ENCODE measurements at places on chromosomes 2 and 18. TPM values are rescaled to one million over a fixed set of nuclear protein-coding genes. Genes with fewer than 3 reads are reported as not detected.

DNA sequence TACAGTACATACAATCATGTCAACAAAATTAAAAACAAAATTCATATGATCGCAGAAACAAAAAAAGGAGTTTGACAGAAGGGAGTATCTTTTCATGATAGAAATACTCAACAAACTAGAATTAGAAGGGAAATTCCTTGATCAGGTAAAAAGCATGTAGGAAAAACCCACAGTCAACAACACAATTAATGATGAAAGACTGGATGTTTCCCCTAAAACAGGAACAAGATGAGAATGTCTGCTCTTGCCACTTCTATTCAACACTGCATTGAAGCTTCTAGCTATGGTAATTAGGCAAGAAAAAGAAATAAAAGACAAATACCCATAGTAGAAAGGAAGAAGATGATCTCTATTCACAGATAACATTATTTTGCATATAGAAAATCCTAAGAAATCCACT is 87.1 kb downstream of the SRBD1 start:
- no peak for DNase-seq

The MC5R gene
- not detected for total RNA-seq

DNA sequence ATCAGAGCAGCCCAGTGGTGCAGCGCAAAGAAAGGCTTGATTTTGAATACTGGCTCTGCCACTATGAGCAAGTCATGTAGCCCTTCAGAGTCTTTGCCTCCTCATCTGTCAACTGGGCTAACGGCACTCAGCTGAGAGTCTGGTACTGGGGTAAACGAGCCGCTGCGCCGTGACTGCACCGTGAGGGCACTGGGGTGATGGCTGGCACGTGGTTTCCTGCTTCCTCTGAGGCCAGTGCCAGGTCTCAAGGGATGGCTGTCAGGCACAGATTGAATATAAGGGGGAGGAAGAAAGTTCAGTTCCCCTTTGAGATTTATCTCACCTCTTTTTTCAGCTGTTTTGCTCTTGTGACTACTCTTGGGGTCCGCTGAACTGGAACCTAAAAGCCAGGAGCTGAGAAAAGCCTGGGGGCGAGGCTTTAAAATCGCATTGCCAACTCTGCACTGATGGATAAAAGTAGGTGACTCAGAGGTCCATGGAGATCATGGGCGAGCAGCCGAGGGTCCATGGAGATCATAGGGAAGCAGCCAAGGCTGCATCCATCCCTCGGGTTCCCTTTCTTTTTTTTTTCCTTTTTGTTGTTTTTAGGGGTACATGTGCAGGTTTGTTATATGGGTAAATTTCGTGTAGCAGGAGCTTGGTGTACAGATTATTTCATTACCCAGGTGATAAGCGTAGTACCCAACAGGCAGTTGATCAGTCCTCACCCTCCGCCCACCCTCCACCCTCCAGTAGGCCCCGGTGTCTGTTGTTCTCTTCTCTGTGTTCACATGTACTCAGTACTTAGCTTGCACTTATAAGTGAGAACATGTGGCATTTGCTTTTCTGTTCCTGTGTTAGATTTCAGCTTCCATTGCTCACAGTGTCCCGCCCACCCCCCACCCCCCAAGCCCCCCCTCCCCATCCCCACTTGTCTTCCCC is 114.3 kb downstream of the SPP2 start:
- no peak for DNase-seq

The CHAC2 gene
- total RNA-seq = 1.6 TPM

GRCh38 chr2:147937744-147938349 is 82.7 kb downstream of the ORC4 start:
- no peak for DNase-seq

DNA sequence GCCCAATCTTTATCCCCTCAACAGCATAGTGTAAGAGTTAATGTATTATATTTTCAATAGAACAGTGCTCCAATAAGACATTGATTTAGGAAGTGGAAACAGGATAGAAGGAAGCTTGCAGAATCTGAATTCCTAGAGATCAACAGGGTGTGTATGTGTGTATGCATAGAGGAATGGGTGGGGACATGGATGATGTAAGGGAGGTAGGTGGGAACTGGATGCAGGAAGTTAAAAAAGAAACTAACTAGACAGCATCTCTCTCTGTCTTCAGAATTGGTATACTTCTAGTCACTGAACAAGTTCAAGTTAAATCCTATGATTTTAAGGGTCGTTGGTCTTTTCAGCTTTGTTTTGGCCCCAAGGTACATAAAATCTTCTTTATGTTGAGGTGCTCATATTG is 196.6 kb downstream of the PMAIP1 start:
- no peak for DNase-seq

DNA sequence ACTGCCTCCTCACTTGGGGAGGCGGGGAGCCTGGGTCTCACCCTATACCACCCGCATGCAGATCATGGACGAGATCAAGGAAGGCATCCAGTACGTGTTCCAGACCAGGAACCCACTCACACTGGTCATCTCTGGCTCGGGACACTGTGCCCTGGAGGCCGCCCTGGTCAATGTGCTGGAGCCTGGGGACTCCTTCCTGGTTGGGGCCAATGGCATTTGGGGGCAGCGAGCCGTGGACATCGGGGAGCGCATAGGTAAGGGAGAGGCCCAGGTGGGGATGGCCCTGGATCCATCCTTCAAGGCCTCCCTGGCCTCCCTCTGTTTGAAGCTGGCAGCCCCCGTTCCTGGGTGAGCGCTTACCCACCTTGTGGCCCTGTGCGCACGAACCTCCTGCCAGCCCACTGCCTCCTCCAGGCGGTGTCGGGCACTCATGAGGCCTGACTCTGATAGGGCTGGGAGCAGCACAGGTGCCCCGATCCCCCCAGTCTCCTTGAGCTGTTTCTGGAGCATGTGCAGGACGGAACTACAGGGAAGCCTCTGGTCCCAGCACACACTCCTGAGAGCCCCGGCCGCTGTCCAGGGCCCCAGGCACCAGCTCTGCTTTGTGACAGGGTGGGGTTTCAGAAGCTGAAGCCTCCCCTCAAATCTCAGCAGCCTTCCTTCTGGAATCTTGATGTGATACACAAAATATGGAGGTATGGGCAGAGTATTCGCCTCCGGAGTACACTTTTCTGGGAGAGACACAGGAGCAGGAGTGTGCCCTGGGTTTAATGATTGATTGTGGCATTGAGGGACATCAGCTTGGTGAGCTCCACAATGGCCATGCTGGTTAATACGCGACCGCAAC is 708 bp downstream of the AGXT start:
- DNase-seq = peak; percentile 41

- DNase-seq = peak; percentile 53
Measured at GRCh38 chr2:19801367-19802080, 100.3 kb downstream of the TTC32 start.

DNA sequence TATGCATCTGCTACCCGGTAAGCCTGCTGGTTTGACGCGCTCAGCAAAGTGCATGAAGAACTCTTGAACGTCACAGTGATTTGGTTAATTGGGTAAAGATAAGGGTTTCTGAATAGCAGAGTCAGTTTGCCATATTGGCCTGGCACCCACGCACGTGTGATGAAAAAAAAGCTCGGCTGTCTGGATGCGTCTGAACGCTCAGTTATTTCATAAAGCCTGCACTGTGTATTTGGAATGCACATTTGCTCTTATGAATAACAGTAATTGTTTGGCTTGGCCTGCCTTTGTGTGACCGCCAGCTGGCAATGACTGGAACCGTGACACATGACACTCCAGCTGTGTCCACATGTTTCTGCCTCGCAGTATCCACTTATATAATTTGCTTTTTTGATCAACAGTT is 129.2 kb upstream of the MEIS1 start:
- peak; percentile 48 for DNase-seq

The ABCB11 gene
- 0.32 TPM for total RNA-seq

DNA sequence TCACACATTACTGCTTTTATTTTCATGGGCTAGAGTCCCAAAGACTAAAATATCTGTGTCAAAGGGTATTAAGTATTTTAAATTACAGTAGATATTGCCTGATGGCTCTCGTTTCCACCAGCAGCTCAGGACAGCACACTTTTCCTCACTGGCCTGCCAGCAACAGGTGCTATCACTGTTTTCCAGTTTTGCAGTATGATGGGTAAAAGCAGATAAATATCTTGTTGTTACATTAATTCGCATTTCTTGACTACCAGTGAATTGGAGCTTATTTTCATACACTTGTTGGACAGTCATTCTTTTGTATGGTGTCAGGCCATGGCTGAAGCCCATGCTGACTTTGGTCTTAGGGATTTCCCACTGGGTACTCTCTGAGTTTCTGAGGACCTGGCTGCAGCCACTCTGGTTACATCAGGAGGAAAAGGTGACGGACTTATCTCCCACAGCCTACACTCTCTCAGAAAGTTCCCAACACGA is 4.8 kb downstream of the APOB start:
- no peak for DNase-seq

DNA sequence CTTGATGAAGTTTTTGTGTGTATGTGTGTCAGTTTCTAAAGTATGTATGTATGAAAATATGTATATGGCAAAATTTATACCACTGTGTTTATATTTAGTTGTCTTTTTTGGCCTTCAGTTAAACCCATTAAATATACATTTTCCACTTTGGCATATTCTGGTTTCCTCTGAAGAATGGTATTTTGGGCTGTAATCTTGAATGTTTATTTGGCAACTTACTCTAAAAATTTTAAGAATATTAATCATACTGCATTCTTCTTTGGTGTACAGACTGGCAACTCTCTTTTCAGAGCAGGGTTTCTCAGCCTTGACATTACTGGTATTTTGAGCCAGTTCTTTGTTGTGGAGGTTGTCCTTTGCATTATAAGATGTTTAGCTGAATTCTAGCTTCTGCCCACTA is 27.9 kb upstream of the CCBE1 start:
- no peak for DNase-seq

The SNED1 gene
- total RNA-seq = 36.2 TPM

DNA sequence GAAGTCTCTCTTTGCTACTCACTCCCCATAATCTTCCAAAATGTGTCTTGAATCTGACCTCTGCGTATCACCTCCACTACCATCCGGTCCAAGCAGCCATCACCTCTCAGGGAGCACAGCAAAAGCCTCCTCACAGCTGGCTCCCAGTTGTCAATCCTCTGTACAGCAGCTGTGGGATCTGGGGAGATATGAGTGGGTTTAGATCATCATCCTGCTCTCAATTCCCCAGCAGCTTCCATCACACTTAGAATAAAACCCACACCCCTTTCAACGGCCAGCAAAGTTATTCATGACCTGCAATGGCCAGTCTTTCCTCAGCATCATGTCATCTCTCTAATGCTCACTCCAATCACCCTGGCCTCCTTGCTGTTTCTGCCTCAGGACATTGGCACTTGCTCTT is 261.6 kb downstream of the PAX3 start:
- no peak for DNase-seq

DNA sequence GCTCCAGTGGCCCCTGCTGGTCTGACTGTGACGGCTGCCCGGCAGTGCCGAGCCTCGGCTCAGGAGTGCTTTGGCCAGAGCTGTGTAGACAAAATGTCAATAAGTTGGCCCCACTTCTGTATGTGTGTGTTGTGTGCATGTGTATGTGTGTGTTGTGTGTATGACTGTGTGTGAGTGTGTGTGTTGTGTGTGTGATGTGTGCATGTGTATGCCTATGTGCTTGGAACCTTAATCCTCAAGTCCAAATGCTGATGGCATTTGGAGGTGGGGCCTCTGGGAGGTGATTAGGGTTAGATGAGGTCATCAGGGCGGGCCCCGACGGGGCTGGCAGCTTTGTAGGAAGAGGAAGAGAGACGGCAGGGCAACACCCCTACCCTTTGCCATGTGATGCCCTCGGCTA is 269.0 kb downstream of the DCDC2C start:
- DNase-seq = no peak

The FBLN7 gene
- total RNA-seq = 2.0 TPM

GRCh38 chr2:109124982-109125592 is 3.9 kb upstream of the SH3RF3 start:
- no peak for DNase-seq

DNA sequence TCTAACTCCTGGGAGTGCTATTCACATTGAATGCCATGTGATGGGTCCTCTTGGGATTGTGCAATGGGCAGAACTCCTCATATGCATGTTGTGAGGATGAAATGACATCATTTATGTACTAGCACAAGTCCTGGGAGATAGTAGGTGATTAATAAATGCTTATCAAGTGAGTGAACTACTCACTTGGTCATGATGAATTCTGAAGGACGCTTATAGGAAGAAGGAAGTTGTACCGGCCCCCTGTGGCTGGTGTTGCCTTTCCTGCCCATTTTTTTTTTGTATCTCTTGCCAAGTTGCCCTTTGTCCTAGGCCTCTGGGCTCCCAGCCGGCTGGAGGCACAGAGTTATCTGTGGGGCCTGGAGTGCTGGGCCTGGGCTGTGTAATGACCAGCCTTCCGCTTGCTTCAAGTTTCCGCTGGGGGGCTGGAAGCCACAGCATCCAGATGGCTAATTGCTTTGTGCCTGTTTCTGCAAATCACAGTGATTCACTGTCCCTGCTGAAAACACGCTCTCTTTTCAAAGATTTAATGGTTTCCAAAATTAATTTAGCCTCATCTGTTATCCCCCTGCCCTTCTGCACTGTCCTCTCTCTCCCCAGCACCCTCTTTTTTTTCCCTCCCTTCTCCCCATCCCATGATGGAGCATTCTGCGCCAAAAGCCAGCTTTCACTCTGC is 33.7 kb upstream of the MRPL33 start:
- no peak for DNase-seq

- no peak for DNase-seq
Measured at GRCh38 chr18:42931491-42931890, 184.0 kb downstream of the RIT2 start.

The B3GNT7 gene
- 80.0 TPM for total RNA-seq

GRCh38 chr18:61528961-61529360 is 195.7 kb downstream of the CDH20 start:
- no peak for DNase-seq

The FAM237A gene
- not detected for total RNA-seq

The DNAH7 gene
- 9.2 TPM for total RNA-seq

The INPP5D gene
- total RNA-seq = 32.0 TPM

- DNase-seq = no peak
Measured at GRCh38 chr2:150409196-150409595, 78.3 kb downstream of the RND3 start.

The PCARE gene
- 0.95 TPM for total RNA-seq

- DNase-seq = no peak
Measured at GRCh38 chr2:142920571-142920970, 43.1 kb downstream of the KYNU start.

The CXCR1 gene
- total RNA-seq = 10.4 TPM

GRCh38 chr2:38064801-38065501 is 11.0 kb downstream of the CYP1B1 start:
- DNase-seq = no peak

DNA sequence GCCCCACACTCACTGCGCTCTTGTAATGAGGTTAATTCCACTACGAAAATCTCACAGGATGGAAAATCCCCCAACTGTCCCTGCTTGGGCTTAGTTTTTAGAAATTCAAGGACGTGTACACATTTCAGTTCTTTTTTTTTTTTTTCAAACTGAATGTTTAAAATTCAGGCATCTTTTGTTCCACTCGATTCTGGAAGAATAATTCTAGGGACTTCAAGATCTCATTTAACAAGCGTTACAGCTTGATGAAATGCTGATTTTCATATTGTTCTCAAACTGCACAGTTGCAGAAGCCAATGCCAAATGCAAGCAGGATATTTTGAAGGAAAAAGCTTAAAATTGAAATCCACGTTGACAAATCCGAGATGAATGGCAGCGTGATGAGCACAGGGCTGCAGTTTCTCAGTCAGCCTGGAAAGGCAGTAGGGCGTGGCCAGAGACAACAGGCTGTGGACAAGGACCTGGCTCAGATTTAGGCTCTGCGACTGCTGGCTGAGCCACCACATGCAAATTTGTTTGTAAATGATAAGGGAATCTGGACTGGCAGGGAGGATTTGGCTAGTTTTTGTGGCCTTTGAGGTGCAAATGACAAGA is 128.1 kb upstream of the MYCN start:
- DNase-seq = no peak

The POMC gene
- total RNA-seq = 3.9 TPM
